DMS153 (cell line): ENCODE measurements at places on chromosomes 11 and 22.
A peak's percentile ranks its signal among the peaks of the same experiment; 100 is the strongest.

DNA sequence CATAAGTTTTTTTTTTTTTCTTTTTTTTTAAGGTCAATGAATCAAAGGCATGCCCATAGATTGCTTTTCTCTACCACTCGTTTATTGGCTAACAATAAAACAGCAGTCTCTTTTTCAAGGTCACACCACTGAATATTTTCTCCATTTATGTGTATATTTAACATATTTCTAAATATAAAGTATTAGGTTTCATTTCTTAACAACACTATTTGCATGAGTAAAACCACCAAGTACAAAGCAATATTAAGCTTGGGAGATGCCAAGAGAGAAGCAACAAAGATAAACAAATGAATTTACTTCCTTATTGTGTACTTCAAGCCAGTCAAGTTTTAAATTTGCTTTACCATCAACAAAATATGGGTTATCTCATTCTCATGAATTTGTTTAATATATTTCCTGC is 708.9 kb upstream of the CCDC179 start:
- DNase-seq = no peak

GRCh38 chr11:128962896-128963295 is 20.2 kb upstream of the TP53AIP1 start:
- DNase-seq = no peak

GRCh38 chr22:37328017-37328416 is 45.7 kb downstream of the CYTH4 start:
- DNase-seq = no peak

- DNase-seq = no peak
Measured at GRCh38 chr11:83168756-83169155, 11.8 kb downstream of the PCF11 start.

DNA sequence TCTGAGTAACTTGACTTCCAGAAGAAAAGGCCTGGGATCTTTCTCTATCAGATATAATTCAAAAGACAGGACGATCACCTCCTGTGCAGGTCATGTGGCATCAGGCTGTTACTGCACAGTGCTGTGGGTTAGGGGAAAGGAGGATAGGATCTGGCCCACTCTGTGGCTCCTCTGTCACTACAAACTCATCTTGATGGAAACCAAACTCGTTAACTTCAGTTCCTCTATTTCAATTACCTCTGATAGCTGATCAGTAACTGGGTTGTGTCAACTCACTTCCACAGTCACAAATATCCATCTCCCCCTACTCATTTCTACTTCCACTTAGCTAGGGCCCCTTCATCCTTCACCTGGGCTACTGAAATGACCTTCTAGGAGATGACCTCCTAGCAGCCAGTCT is 95.2 kb downstream of the RCN1 start:
- no peak for DNase-seq

GRCh38 chr22:45239681-45240051 is 1.0 kb downstream of the KIAA0930 start:
- no peak for DNase-seq

DNA sequence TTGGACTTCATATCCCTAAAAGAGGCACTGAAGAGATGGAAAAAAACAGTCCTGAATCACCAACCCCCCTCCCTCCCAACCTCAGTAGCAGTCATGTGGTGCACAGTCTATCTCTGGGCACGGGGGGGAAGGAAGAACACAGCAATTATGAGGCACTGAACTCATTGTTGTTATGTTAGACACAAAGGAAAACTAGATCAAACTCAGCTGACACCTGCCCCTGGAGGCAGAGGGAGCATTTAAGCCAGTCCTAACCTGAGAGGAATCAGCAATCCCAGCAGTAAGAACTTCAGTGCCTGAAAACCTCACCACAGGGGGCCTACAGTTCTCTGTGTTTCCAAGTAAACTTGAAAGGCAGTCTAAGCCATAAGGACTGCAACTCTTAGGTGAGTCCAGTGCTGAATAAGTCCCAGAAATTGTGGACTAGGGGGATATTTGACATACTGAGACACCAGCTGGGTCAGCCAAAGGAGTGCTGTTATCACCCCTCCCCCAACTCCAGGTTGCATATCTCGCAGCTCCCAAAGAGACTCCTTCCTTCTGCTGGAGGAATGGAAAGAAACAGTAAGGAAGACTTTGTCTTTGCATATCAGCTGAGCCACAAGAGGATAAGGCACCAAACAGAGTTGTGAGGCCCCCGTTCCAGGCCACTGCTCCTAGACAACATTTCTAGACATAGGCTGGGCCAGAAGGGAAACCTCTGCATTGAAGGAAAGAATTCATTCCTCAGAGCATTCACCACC is 72.5 kb downstream of the GLYATL1 start:
- DNase-seq = peak; percentile 23

DNA sequence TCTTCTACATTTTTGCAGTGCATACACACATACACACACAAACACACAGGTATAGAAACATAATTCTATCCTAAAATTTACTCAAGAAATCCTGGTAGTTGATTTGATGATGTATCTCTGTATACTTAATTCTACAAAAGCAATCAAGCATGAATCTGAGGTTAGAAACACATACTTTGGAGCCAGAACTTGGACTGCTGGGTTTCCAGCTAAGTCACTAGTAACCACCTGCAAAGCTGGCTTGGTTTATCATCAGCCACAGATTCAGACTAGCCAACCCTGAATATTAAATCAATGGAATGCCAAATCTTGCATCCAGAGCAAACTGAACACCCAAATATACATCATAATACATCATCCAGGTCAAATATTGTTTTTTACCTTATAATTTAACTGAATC is 24.8 kb upstream of the POU2AF2 start:
- DNase-seq = no peak
